ENCODE measurements at places on chromosomes 11 and 22.
A peak's percentile ranks its signal among the peaks of the same experiment; 100 is the strongest.

GRCh38 chr22:17284888-17285287, 65.7 kb upstream of the ADA2 start:
- DNase-seq, result no peak

DNA sequence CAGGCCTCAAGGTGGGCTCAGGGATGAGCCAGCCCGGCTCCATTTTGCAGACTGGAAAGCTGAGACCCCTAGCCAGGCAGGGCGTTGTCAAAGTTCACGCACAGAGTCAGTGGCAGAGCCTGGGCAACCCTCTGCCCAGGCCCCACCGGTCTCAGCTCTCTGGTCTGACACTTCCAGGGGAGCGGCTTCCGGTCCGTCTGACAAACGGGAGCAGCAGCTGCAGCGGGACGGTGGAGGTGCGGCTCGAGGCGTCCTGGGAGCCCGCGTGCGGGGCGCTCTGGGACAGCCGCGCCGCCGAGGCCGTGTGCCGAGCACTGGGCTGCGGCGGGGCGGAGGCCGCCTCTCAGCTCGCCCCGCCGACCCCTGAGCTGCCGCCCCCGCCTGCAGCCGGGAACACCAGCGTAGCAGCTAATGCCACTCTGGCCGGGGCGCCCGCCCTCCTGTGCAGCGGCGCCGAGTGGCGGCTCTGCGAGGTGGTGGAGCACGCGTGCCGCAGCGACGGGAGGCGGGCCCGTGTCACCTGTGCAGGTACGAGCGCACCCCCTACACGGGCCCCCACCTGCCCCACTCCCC, 36.0 kb downstream of the CD6 start:
- peak; percentile 32 for DNase-seq

DNA sequence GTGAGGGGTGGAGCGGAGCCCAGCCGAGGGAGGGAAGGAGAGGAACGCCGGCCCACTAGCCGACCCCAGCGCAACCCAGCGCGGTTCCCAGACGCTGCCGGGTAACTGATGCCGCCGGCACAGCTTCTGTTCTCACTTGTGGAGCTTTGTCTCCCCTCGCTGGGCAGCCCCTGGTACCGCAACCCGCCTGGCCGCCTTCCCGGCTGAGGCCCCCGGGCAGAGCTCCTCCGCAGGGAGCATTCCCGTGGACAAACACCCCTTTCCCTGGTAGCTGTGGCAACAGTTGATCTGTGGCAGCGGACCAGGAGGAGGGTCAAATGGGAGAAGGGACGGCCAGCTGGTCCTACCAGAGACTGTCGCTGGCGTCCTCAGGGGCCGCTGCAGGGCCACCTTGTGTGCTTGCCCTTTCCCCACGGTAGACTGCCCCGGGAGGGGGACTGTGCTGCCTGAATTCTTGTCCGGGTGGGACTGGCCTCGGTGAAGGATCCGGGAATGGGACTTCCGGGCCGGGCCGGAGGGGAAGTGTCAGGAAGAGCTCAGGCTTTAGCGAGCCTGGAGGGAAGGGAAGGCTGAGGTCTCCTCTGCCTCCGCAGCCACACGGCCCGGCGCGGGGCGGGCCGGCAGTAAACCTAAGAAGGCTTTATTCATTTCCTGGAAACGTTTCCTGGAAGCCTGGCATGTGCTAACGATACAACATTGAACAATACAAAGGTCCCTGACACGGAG, 468.0 kb downstream of the OPCML start:
- peak; percentile 93 for DNase-seq

- DNase-seq, result no peak
These were observed 53.1 kb downstream of the SLC22A12 start for GRCh38 chr11:64643920-64644646.

DNA sequence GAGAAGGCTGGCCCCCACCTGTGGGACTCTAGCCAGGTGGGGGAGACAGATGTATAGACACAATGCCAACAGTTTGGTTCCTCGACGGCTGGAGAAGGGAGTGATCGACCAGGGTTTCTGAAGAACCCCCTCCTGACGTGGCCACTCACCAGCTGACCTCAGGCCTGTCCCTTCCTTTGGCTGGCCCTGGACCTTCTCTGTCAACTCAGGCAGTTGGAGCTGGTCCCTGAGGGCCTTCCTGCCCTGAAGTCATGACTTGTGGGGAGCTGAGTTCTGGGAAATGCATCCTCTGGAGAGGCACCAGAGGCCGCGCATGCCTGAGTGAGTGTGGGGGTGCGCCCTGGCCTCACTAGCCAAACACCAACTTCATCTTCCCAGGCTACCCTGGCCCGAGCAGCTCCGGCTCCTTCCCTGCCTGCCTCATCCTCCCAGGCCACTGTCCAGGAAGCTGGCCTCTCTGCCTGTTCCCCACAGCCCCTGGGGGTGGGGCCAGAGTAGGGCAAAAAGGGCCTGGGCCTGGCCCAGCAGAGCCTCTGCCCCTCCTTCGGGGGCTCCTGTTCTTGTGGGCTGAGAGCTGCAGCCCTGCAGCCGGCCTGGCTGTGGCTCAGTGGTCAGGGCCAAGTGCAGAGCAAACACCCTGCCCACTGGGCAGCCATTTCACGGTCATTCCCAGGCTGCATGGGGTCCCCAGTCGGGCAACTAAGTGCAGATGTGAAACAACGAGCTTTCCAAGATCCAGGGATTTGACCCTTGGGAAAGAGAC, 23.6 kb downstream of the TXN2 start:
- peak; percentile 85 for DNase-seq

Data from AG20443 (cell line).